ENCODE measurements at places on chromosomes 2 and 18.

DNA sequence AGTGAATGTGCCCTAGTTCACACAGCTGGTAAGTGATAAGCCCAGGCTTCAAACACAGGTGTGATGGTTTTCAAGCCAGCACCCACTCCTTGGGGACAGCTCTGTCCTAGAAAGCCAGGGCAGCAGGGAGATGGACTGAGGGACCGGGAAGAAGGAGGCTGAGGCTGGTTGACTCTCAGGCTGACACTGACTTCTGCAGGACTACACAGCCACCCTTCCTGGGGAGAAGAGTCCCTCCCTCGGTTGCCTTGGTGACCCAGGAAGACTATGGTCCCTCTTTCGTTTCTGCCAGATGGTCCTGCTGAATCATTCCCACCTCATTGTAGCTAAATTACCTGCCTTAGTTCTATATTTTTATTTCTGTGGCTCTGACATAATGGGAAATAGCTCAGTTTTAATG, 11.3 kb upstream of the FSHR start:
- no peak for DNase-seq

- no peak for DNase-seq
These were observed 39.1 kb upstream of the MAP4K4 start for GRCh38 chr2:101658387-101658786.

DNA sequence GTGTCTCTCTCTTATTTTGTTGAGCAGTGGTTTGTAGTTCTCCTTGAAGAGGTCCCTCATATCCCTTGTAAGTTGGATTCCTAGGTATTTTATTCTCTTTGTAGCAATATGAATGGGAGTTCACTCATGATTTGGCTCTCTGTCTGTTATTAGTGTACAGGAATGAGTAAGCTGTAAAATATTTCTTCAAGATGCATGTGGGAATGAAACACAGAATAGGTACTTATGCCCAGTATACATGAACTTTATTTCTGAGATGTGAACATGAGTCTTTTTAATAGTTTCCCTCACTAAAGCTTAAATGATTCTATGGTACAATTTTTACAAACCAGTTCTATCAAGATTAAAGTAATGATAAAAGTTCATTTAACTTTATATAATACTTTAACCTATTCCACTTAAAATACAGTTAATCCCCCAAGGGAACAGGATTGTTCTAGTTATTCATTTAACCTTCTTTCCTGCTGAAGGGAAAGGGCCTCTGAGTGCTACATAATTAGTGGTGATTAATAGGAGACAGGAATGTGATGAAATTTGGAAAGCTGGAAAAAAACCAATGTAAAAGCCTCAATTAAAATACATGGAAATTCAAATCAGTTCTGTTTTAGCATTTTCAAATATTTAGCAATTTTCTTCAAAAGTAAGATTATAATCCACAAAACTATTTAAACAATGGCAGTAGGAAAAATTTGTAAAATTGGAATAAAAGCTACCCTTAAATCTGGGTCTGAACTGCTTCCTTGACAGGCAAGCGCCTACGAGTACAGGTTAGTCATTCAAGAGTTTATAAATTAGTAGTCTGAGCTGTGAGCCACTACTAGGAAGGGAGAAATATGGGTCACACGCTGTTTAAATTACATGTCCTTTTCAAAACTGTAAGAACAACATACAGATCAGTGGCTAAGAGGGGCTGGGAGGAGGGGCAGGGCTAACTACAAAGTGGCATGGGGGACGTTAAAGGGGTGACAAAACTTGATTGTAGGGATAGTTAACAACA, 28.9 kb downstream of the SPIRE1 start:
- DNase-seq = no peak

DNA sequence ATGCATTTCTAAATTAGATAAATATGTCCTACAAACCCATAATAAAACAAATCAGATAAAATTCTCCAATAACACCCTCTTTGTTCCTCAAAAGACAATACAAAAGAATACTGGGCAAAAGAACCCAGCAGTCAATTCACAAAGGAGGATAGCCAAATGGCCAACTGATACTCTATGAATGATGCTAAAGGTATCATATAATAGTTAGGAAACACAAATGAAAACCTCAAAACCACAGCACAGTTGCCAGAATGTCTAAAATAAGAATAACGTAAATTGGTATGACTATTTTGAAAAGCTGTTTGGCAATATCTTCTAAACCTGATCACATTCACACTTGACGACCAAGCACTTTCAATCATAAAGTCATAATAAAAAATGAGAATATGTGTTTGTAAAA, 315.4 kb downstream of the CDH7 start:
- DNase-seq = no peak

DNA sequence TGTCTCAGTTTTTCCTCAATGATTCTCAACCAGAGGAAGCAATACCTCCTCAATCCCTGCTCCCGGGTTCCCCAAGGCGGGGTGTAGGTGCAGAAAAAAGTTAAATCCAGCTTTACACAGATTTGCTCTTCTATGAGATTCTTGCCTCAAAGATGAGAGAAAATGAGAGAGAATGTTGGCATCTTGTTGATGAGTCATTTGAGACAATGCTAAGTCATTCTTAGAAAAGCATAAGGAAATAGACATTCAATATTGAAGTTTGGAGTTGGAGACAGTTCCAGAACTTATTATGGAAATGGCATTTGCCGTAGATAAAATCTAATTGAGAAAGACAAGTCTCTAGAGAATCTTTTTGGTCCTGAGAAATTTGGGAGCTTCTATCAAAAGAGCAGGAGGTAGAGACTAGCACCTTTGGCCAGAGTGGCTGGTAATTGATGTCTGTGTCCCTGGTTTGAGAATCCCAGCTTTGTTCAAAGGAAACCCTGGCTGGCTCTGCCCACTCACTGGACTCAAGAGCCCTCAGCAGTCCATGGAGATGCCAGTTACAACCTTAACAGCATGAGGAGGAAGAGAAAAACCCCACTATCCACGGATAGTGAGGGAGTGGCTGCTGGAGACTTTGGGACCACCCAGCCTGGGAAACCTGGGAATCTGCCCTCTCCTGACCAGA, 181.2 kb downstream of the FAM124B start:
- DNase-seq = no peak

GRCh38 chr2:10919410-10919770, 7.7 kb downstream of the KCNF1 start:
- DNase-seq = no peak

DNA sequence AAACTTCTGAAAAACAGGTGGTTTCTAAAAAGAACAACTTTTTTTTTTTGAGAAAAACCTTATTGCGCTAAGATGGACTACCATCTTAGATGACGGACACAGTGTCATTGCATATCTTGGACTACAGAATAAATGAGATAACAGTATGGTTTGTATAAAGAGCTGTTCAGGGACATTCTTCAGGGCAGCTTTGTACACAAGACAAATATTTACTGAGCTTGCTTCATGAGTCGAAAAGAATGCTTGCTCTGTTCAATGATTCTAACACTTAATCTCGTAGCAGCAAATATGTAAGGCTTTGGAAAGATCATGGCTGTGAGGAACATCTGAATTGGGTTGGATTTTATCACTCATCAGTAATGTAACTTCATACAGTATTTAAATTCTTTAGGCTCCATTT, 282.5 kb upstream of the CWC22 start:
- DNase-seq = no peak

- peak; percentile 6 for DNase-seq
These were observed 25.4 kb upstream of the CHN1 start for GRCh38 chr2:175030380-175031271.

- no peak for DNase-seq
These were observed 947 bp downstream of the ZEB2 start for GRCh38 chr2:144518748-144519596.

DNA sequence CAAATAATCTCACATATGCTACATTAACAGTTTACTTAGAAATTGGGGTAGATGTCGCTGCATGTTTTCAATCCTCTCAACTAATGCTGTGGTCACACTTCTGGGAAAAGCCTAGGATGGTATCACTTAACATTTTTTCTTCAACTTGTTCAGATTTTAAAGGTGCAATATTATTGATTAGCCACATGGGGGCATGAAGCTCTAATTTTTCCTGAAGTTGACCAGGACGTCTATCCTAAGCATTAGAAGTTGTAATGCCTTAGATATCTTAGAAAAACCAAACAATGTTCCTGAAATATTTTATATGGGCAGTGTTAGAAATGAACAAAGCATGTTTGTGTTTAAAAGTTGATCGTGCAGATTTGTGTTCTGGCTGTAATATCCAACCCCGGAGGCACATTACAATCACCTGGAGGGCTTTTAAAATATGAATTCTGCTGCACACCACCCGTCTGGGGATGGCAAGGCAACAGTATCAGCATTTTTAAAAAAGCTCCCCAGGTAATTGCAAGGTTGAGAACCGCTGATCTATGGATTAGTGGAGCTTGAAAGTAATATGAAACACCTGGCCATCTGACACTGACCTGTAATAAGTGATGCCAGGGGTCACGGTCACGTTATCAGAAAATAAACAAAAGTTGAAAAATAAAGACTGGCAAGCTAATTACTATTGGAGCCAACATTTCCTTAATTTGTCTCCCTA, 100.5 kb upstream of the LMAN1 start:
- DNase-seq = no peak

DNA sequence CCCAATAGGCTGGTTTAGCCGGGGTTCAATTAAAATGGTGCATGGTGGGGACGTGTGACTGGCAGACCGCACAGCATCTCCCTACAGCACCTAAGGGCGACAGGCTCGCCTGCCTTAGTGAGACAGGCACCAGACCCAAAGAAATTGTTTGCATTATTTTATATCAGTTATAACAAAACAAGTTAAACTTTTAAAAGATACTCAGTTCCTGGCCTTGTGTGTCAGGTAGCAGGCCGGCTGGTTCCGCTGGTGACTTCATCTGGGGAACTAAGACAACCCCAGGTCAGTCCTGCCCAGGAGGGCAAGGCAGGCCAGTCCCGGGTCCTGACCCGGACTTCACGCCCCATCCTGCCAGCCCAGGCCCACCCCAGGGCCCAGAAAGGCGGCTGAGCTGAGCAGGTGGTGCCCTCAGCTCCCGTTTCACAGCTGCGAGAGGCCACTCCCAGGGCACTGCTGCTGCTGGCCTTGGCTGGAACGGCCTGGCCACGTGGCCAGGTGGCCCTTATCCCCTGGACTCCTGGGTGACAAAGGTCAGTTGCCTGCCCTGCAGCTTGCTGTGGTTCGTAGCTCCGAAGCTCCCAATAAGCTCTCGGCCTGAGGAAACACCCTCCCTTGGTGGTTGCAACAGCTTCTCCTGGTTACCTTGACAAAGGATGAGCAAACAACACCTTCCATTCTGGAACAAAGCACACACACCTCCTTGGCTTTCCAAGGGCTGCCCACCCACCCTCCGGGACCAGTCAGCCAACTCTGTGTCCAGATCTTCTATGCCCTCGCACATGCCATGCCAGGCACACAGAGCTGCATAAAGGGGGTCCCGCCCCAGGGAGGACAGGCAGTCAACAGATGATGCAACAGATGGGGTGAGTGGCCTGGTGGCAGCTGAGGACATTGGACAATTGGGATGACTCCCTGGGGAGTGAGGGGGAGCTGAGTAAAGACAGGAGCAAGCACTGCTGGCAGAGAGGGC, 11.3 kb upstream of the AGXT start:
- no peak for DNase-seq

DNA sequence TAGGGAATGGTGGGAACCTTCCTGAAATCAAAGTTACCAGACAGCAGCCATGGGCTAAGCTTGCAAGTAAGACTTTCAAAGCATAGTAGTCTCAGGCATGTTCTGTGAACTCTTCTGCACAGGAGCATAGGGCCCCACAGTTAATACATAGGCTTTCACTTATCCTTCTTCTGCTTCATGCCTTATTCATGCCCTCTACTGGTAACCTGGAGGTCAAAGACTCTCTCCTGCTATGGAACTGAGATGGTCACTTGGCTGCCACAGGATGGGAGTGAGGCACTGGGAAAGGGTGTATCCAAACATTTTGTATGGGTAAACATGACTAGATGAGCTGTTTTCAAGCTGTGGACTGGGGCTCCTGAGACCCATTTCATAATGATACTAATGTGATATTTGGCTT, 49.1 kb upstream of the ZNF638 start:
- DNase-seq = no peak

GRCh38 chr2:15733867-15734673, 142.4 kb downstream of the DDX1 start:
- DNase-seq = no peak

DNA sequence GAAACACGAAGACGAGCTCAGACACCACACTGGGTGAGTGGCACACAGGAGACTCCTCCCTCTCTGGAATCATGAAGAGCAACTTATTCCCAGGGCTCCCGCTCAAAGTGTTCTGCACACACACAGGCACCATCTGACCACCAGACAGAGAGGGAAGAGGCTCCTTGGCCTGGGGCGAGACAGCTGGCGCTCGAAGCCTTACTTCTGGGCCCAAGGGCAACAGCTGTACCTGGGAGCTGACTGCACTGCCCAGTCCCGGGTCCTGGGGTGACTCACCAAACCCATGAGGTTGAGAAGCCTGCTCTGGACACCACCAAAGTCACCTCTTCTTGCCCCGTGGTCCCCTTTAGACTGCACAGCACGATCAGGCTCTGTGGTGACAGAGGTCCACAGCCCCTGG, 42.4 kb downstream of the ADCY3 start:
- DNase-seq = no peak

- no peak for DNase-seq
These were observed 51.1 kb upstream of the RAPH1 start for GRCh38 chr2:203586206-203586605.

DNA sequence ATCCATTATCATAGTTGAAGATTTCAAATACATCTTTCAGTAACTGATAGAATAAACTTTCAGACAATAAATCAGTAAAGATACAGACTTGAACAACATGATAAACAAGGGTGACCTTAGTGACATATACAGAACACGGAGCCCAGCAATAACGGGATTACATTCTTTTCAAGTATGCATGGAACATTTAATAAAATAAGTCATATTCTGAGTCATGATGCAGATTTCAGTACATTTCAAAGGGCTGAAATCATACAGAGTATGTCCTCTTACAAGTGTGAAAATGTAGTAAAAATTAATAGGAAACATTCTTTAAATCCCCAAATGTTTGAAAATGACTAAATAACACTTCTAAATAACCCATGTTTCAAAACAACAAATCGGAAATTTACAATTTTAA, 17.2 kb upstream of the KLHL29 start:
- DNase-seq = no peak

GRCh38 chr2:85342156-85342555, 12.2 kb downstream of the RETSAT start:
- no peak for DNase-seq

DNA sequence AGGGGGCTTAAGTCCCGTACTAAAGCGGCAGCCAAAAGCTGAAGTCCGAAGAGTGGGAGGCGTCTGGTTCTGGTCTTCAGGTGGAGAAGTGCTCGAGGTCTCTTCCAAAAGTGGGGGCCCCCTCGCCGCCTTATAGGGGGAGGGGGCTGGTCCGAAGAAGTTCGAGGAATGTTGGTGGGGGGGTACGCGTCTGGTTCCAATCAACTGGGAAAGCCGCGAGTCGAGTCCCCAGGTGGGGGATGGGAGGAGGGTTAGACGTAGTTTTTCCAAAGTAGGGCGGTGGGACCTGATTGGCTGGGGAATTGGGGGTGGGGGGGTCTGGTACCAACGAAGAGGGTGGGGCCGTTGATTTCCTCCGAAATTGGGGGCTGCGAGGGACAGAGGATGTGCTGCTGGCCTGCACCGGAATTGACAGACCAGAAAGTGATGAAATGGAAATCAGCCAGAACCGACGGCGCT, 594 bp downstream of the ITM2C start:
- no peak for DNase-seq

GRCh38 chr18:34399892-34400291, 175.2 kb upstream of the NOL4 start:
- no peak for DNase-seq

GRCh38 chr18:2312440-2312839, 258.9 kb downstream of the METTL4 start:
- no peak for DNase-seq
